Effector CD8-positive, alpha-beta T cell (primary cell): ENCODE measurements at places on chromosomes 5 and 9.

- no peak for DNase-seq
These were observed 493.3 kb upstream of the ADAMTS16 start for GRCh38 chr5:4646715-4647375.

DNA sequence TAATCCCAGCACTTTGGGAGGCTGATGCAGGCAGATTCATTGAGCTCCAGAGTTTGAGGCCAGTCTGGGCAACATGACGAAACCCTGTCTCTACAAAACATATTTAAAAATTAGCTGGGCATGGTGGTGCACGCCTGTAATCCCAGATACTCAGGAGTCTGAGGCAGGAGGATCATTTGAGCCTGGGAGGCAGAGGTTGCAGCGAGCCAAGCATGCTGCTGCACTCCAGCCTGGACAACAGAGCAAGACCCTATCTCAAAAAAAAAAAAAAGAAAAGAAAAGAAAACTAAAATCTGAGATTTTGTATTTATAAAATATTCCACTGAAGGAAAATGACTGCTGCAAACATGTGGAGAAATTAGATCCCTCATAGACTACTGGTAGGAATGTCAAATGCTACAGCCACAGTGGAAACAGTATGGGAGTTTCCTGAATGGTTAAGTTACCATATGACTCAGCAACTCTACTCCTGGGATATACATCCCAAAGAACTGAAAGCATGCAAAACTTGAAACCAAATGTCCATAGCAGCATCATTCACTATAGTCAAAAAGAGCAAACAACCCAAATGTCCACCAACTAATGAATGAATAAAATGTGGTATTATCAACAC, 106.1 kb downstream of the UBAP2 start:
- no peak for DNase-seq

DNA sequence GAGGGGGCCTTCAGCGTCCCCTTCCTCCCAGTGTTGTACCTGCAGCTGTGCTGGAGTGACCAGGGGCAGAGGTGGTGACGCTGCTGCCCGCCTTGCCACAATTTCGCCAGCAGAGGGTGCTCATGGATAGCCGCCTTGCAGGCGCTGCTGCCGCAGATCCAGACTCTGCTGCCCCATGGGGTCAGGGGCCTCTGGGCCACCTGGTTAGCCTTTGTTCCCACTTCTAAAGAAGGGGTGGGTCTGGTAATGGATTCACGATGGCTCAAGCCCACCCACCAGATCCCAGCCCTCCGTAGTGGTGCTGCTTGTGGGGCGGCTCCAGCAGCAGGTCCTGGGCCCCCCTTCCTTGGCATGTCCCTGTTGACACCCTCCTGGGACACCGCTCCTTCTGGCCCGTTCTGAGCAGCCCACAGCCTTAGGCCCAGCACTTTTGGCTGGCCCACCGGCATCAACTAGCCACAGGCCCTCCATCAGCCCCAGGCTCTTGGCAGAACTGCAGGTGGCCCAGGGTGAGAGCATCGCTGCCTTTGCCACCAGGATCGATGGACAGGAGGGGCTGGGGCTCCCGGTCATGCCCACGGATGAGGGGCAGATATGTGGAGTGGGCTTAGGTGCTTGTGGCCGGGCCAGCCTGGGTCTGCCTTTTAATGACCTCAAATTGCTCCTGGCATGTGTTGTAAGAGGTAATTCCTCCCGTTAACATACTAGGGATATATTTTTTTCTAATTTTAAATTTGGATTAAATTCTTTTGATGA, 57.2 kb downstream of the COL5A1 start:
- DNase-seq: no peak

GRCh38 chr9:114656301-114656700, 1.3 kb downstream of the TEX53 start:
- DNase-seq: no peak

- no peak for DNase-seq
These were observed 87.1 kb upstream of the ELL2 start for GRCh38 chr5:96048763-96049162.

DNA sequence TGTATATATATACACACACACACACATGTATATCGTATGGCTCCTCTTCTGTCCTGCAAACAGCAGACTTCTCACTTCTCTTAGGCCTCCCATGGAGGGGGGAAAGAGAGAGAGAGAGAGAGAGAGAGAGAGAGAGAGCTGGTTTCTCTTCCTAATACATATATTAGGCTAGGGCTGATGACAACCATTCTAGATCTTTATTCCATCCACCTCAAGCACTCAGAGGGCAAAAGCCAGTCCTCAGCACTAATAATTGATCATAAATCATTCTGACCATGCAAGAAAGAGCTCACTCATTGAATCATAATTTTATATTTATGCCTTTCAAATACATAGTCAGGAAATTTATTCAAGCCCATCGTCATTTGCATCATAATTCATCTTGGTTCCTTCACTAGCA, 47.0 kb downstream of the CFAP90 start:
- DNase-seq: no peak

GRCh38 chr9:121300283-121301119, 32.5 kb downstream of the GSN start:
- no peak for DNase-seq

DNA sequence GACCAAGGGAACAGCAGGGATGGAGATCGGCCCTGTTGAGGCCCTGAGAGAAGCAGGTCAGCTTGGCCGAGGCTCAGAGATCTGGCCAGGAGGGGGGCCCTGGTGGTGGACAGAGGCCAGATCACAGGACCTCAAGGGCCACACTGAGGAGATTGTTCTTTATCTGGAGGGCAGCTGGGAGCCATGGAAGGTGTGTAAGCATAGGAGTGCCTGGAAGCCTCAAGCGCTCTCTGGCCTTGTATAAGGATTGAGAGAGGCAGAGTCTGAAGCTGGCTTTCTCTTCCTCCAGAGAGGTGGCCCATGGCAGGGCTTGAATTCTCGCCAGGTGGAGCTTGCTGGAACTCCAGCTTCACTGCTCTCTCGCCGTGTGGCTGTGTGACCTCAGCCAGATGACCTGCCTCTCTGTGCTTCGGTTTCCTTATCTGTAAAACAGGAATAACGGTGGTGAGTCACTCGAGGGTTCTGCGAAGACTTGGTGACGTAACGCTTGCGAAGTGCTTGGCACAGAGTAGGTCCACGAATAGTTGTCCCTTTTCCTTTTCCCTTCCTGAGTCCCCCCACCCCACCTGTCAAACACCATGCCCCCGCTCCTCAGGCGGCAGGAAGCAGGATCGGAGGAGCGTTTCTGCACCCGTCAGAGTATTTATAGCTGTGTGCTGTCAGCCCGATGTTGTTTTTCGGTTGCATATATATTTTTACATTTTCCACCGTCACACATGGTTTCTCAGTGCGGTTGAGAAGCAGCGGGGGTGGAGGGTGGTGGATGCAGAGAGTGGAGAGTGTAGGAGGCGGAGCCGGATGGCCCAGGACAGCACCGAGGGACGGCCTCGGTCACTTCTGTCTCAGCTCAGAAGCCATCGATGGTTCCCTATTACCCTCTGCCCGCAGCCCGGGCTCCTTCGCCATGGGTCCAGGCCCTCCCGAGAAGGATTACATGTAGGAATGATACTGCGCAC, 17.0 kb upstream of the CRB2 start:
- DNase-seq: no peak

- no peak for DNase-seq
These were observed 4.7 kb downstream of the SPOUT1 start for GRCh38 chr9:128824911-128825310.

DNA sequence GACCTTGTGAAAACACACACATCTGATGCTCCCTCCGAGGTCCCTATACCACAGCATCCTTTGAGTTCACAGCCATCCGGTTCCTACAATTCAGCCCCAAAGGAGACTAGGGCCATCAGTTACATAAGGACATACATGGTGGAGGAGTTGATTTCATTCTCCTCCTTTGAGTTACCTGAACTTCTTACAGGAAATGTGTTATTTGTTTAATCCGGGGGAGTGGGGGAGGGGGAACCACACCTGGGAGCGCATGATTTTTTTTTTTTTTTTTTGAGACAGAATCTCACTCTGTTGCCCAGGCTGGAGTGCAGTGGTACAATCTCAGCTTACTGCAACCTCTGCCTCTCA, 30.7 kb downstream of the SEMA4D start:
- no peak for DNase-seq
